A549 treated with dexamethasone at 1 μM for 4 hours (cell line): ENCODE measurements at places on chromosomes 7 and 10. TPM values are rescaled to one million over a fixed set of nuclear protein-coding genes. Genes with fewer than 3 reads are reported as not detected.

Gene STEAP1B
- total RNA-seq = 0.09 to 0.14 TPM (median 0.12 TPM) in 4 of 5 replicates, not detected in the other

Gene ARPC1A
- 126 to 133 TPM (median 132 TPM) in 5 replicates for total RNA-seq

Gene GARIN1A
- 0.46 to 0.66 TPM (median 0.56 TPM) in 5 replicates for total RNA-seq

Gene AP3M1
- 30.0 to 38.7 TPM (median 34.1 TPM) in 5 replicates for total RNA-seq

Gene TMEM26
- 0.04 to 0.08 TPM (median 0.07 TPM) in 5 replicates for total RNA-seq

Gene PHYHIPL
- 0.32 to 0.59 TPM (median 0.42 TPM) in 5 replicates for total RNA-seq

Gene CFAP58
- total RNA-seq = 0.13 to 0.27 TPM (median 0.19 TPM) in 5 replicates

Gene TSPAN15
- 80.7 to 104 TPM (median 99.7 TPM) in 5 replicates for total RNA-seq

Gene PPP1R9A
- 2.4 to 4.9 TPM (median 4.2 TPM) in 5 replicates for total RNA-seq

Gene ZC3HAV1L
- total RNA-seq = 4.2 to 10.5 TPM (median 8.9 TPM) in 5 replicates

Gene OPN4
- total RNA-seq = 0.04 TPM in 1 of 5 replicates, not detected in the others

Gene VWA2
- total RNA-seq = 0.05 to 0.06 TPM (median 0.06 TPM) in 3 of 5 replicates, not detected in the others

Gene FAM25G
- total RNA-seq = 0.83 to 0.92 TPM in 2 of 5 replicates, not detected in the others

Gene TRIM50
- total RNA-seq = not detected in 5 replicates

Gene NODAL
- total RNA-seq = 0.05 TPM in 1 of 5 replicates, not detected in the others

Gene PON2
- 347 to 406 TPM (median 365 TPM) in 5 replicates for total RNA-seq

Gene IL15RA
- total RNA-seq = 1.7 to 2.8 TPM (median 2.2 TPM) in 5 replicates

Gene XRCC2
- 3.7 to 5.6 TPM (median 5.2 TPM) in 5 replicates for total RNA-seq

Gene ASIC3
- total RNA-seq = 3.9 to 11.3 TPM (median 9.0 TPM) in 5 replicates

Gene CHST3
- 50.5 to 76.3 TPM (median 69.3 TPM) in 5 replicates for total RNA-seq

Gene FOXP2
- total RNA-seq = not detected in 5 replicates

Gene FGF8
- not detected in 5 replicates for total RNA-seq

Gene KCNH2
- 3.9 to 6.3 TPM (median 5.7 TPM) in 5 replicates for total RNA-seq

Gene LRIT1
- not detected in 5 replicates for total RNA-seq

Gene CRYGN
- total RNA-seq = not detected in 5 replicates

Gene SLIT1
- 0.02 to 0.10 TPM (median 0.06 TPM) in 5 replicates for total RNA-seq

Gene FIGNL1
- 15.1 to 19.9 TPM (median 17.7 TPM) in 5 replicates for total RNA-seq

Gene EN2
- total RNA-seq = 0.61 to 1.1 TPM (median 0.90 TPM) in 5 replicates

Gene DYDC2
- 0.05 to 0.06 TPM in 2 of 5 replicates, not detected in the others for total RNA-seq

Gene SLC39A12
- not detected in 5 replicates for total RNA-seq

Gene LIPM
- total RNA-seq = not detected in 5 replicates

Gene MSMB
- 0.46 TPM in 1 of 5 replicates, not detected in the others for total RNA-seq

Gene EBLN1
- 0.07 to 0.18 TPM (median 0.11 TPM) in 3 of 5 replicates, not detected in the others for total RNA-seq

Gene CALHM3
- total RNA-seq = 0.22 to 0.42 TPM (median 0.31 TPM) in 5 replicates

Gene MARVELD1
- total RNA-seq = 43.9 to 56.2 TPM (median 51.1 TPM) in 5 replicates

Gene HELLS
- total RNA-seq = 24.4 to 28.3 TPM (median 27.3 TPM) in 5 replicates

Gene ARHGAP12
- total RNA-seq = 21.3 to 27.7 TPM (median 22.0 TPM) in 5 replicates

Gene SP8
- not detected in 5 replicates for total RNA-seq
